ENCODE measurements at places on chromosomes 7 and 10.

DNA sequence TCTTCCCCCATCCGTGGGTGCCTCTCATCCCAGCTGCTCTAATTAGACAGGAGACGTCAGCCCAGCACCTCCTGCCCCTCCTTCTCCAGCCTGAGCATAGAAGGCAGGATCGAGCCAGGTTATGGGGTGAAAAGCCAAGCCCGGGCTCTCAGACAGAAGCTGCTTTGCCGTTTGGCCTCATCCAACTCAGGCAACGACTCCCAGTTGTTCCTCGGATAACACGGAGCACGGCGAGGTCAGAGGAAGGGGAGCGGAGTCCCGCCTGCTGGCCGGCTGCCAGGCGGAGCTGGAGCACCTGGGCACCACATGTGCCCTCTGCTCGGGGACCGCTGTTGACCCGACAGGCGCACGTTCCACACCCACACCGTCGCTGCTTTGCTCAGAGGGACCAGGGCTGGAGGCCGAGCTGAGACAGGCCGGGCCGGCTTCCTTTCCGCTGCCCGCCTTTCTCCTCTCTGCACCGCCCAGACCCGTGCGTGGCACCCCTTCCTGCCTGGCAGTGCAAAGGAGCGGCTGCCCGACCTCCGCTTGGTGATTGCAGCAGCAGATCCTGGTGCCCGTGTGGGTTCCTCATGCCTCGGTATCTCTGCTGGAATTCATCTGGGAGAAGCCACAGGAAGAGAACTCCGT, 21.6 kb upstream of the UNCX start:
- DNase-seq: no peak

DNA sequence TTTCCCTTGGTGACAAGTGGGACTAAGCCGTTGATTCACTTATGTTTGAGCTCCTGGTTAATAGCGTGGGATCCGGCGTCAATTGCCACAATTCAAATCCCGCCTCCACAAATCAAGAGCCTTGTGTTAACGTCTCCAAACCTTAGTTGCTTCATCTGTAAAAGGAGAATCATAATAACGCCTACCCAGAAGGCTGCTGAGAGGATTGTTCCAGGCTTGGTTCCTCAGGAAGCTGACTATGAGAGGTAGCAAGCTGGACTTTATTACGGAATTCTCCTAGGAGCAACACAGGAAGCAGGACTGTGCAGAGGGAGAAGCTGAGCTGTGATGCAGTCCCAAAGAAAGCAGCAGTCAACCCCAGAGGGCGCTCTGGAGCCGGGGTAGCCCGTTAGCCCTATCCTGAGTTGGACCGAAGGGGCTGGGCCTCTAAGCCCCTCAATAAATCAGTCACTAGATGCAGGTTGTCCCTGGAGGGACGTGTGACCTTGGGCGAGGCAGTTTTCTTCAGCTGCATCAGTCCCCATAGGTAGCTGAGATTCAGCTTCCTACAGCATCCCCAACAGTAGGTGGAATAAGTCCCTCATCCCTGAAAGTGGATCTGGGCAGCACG, 6.9 kb upstream of the BAG3 start:
- DNase-seq: no peak

- DNase-seq: peak; percentile 83
These were observed 25.2 kb upstream of the ITPRID1 start for GRCh38 chr7:31488562-31489203.

- peak; percentile 79 for DNase-seq
These were observed 2.4 kb downstream of the ADCK2 start for GRCh38 chr7:140674899-140675701.

- DNase-seq: no peak
These were observed 1064.6 kb upstream of the LRRTM3 start for GRCh38 chr10:65861249-65861648.

GRCh38 chr7:108408296-108408991, 47.8 kb downstream of the NRCAM start:
- DNase-seq: no peak

DNA sequence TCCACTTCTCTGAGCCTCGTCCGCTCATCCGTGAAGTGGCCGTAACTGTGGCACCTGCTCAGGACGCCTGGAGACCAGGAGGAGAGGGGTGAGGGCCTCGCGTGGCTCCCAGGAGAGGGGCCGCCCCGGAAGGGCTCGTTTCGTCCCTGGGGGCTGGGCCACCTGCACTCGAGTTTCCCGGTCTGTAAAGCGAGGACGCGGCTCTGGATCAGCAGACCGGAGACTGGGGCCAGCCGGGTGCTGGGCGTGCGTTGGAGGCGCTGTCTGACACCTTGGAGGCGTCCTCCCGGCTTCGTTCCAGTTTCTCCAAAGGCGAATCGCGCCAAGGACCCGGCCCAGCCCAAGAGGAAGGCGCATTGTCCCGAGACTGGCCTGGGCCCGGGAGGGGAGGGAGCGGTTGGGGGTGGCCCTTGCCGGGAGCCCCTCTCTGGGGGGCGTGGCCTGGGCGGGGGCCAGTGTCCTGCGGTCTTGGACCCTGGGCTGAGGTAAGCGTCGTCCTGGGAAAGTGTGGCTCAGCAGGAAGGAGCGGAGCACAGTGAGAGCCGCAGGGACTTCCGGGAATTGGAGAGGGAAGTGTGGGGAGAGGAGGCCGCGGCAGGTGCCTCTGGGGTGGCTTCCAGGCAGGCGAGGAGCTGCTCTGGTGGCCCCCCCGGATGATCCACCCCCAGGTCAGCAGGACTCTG, 89.6 kb downstream of the FOXL3 start:
- no peak for DNase-seq

DNA sequence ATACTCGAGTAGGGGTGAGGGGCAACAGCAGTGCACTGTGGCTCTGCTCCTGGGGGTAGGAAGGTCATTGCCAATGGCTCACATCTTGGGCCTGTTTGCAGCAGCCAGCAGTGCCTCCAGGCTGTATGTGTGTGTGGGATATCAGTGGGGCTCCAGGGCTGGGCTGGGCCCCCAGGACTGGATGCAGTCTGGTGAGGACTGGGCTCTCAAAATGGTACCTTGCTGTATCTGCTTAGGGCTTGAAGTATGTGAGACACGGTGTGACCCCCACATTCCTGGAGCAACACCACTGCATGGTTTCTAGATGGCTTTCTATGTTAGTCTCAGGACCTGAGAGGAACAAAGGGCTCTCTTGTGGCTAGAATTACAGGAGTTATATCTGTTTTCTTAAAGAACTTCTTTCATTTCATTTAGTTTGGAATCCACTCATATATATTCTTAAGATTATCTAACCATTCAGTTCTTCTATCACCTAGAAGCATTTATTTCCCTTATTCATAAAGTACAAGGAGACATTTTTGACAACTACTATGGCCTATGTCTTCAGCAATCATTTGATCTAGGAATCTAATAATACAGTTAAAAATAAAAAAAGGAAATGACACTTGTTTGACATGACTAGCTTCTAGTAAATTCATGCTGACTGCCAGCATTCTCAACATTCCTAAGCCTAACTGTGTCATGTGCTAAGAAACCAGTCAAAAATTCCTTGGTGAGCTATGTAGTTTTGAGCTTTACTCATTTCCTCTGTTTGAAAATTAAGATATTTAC, 443.2 kb upstream of the SEMA3A start:
- DNase-seq: peak; percentile 67

GRCh38 chr7:105250239-105250638, 138.5 kb downstream of the SRPK2 start:
- no peak for DNase-seq

DNA sequence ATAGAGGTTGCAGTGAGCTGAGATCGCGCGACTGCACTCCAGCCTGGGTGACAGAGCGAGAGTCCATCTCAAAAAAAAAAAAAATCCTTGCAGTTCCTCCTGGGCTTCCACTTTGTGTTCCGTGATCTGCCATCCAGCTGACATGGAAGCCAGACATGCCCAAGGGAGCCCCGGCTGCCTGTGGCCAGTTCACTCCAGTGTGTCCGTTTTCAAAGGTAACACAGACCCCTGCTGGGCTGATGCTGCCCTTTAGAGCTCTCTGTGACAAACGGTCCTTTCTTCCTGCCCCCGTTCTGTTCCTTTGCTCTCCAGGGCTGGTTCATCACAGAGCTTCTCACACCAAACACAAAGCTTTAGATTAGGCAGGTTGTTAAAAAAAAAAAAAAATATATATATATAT, 130.8 kb downstream of the CUL2 start:
- DNase-seq: no peak

GRCh38 chr10:63884426-63884825, 363.2 kb downstream of the REEP3 start:
- DNase-seq: no peak

DNA sequence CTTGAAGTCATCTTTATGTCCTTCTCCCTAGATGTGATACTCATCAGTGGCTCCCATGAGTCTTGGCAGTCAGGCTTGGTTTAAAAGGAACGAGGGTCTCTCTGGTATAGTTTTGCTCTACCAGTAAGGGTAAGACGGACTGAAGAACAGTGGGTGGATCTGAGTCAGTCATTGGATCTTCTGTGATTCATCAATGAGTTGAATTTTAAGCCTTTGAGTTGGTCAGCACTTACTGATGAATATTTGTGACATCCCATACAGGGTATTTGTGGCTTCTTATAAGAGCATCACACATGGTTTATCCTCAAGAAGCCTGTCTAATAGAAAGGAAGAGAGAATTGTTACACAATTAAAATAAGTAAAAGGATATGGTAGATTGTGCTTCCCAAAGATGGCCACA, 87.3 kb upstream of the NAMPT start:
- DNase-seq: no peak

DNA sequence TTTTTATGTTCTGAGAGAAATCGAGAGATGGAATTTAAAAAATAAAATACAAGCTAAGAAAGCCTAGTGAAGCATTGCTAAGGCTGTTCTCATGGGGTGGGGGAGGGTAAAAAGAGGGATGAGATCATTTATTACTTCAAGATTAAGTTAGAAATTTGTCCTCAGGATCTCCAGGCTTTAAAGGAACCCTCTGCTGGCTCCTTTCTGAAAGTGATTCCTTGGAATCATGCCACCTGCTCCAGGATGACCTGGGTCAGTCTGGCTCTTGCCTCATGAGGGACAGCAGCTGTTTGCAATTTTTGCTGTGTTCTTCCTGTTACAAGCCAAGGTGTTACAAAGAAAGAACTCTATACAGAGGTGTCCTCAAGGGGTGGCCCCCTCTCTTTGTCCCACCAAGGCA, 69.8 kb downstream of the CDK1 start:
- DNase-seq: no peak
